ENCODE measurements at places on chromosomes 5 and 9. TPM values are rescaled to one million over a fixed set of nuclear protein-coding genes. Genes with fewer than 3 reads are reported as not detected.

GRCh38 chr5:93281980-93282772 is 298.8 kb downstream of the NR2F1-AS1 start:
- DNase-seq = no peak

DNA sequence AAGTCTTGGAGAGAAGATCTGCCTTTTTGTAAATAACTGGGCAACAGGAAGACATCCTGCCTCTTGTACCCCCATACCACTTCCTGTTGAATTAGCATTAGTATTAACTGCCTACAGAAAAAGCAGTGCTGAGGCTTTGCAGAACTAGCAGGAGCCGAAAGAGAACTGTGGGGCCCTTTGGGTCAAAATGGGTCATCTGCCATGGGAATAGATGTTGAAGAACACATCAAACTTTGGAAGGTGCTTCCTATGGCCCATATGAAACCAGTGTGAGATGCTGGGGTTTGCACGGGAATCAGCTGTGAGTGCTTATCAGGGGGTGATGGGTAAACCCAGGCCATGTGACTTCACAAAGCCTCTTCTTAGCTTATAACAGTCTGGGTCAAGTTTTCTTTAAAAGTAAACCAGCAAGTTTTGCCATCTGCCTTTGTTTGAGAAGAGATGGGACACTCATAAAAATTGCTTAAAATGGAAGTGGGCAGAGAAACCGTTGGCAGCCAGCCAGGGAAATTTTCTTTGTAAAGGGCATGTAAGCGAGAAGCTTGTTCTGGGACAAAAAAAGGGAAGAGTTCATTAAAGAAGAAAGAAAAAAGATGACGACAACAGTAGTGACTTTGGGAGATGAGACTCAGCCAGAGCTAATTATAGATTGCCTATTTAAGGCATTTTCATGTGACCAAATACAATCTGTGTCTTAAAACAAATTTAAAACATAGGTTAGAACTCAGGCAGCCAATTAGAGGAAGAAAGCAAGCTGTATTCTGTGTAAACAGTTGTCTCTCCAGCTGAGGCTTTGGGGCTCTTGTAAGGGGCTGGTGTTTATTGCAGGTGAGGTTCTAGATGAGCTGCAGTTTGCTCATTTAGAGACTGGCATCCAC is 4.4 kb downstream of the SLC25A25 start:
- DNase-seq = peak; percentile 58

GRCh38 chr9:135975834-135976233 is 14.7 kb upstream of the UBAC1 start:
- DNase-seq = no peak

DNA sequence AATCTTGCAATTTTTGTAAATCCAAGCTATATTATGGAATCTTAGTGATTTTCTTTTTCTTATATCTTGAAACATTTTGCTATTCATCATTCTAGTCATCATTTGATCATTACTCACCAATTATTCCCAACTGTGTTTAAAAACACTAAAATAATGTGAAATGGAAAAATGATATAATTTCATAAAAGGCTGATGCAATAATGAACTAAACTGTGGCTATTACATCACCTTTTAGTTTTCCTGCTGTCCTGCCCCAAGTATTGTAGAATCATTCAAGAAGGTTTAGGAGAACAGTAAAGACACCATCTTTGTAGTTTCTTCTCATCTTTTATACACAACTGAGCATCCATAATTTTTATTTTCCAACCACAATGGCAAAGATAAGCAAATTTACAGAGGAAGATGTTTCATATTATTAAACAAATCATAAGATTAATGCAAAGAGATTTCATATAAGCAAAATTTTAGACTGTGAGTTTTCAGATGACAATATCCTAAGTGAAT is 431.0 kb upstream of the SLC30A5 start:
- DNase-seq = no peak

DNA sequence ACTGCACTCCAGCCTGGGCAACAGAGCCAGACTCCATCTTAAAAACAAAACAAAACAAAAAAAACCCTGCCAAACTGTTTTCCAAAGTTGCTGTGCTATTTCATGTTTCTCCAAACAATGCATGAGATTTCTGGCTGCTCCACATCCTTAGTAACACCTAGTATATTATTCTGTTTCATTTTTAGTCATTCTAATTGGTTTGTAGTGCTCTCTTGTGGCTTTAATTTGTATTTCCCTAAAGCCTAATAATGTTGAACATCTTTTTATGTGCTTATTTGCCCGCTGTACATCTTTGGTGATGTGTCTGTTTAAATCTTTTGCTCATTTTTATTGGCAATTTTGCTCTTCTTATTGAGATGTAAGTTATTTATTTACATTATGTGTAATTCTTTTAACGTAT is 18.4 kb upstream of the TTC1 start:
- DNase-seq = no peak

DNA sequence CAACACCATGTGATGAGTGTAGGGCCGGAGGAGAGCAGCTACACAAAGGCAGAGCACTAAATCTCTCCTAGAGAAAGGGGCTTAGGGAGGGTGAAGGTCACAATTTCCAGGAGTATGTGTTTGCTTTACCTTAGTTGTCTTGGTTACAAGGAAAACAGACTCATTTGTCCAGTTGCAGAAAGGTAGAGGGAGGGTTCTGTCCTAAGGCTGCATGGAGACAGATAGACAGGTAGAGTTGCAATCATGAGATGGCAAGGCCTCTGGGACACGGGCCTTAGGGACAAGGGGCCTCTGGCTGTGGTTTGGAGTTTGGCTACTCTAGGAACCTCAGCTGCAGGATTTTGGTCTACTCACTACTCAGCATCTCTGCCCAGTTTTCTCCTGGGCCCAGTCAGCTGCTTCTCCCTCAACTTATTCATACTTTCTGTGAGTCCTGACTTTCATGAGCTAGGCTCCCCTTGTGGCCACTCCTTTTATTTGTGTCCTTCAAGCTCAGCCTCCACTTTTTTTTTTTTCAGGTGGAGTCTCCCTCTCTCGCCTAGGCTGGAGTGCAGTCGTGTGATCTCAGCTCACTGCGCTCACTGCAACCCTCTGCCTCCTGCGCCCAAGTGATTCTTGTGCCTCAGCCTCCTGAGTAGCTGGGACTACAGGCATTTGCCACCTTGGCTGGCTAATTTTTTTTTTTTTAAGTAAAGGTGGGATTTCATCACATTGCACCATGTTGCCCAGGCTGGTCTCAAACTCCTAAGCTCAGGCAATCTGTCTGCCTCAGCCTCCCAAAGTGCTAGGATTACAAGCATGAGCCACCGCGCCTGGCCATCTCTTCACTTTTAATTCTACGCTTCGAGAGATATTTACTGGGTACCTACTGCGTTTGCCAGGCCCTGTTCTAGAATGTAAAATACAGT is 76.6 kb downstream of the PTPDC1 start:
- DNase-seq = no peak

DNA sequence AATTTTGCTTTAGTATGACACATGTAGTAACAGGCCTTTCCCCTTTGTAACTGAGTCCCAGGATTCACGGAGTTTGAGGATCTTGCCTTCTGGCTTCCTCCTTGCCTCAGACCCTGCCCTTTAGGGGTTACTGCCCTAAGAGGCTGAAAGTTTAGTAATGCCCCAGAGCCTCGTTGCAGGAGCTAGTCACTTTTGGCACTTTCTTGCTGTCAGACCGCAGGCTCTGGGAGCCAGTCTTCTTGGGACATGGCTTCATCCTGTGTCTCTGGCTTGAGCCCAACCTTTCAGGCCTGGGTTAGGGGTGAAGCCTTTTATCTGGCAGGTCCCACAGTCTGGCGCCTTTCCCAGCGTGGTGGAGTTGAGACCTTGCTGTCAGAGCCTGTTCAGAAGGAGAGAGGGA is 185.6 kb upstream of the DMRT1 start:
- DNase-seq = no peak

DNA sequence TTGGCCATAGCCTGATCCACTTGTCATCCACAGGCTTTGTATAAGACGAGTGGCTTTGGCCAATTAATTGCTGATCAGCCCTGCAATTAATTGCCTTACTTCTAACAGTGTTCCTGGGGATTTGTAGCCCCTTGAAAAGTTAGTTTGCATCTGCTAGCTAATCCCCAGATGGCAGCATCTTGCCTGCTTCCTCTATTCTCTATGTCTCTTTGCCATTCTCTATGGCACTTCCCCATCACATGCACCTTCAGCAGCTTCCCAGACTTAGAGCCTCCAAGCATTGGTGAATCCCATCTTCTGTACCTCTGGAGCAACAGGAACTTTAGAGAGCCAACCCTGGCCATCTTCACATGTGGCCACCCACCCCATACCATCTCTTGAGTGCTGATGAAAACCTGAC is 197.0 kb upstream of the DMAC1 start:
- no peak for DNase-seq

GRCh38 chr5:180642779-180643178 is 6.6 kb downstream of the FLT4 start:
- no peak for DNase-seq

- no peak for DNase-seq
These were observed 22.0 kb upstream of the TGFBI start for GRCh38 chr5:136006761-136007251.

DNA sequence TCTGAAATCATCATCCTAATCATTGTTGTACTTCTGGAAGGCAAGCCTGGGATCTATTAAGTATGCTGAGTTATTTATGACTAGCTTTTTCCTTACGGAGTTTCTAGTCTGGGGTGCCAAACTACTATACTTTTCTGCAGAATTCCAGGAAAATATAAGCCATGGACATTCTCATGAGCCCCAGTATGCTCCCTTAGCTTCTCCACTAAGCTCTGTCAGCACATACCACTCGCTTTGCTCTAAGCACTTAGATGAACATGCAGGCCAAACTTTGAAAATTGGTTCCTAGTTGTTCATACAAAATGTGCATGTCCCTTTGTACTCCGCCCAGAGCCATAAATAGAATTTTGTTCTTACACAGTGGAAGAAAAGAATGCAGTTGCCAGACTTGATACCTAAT is 284.6 kb downstream of the ARRDC3 start:
- DNase-seq = no peak

DNA sequence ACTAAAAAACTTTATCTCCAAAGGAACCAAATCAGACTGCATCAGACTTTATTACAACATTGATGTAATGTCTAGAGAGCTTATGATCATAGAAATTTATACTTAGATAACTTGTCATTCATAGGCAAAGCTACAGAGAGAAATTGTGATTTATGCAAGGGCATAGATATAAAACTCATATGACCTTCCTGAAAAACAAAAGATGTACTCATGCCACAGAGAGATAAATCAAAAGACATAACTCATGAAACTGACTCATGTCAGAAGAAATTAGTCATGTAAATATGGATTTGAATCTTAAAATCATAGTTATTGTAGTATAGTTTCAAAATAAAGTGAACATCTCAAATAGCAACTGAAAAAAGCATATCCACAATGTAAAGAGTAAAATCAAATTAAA is 186.2 kb downstream of the GABBR2 start:
- DNase-seq = no peak

DNA sequence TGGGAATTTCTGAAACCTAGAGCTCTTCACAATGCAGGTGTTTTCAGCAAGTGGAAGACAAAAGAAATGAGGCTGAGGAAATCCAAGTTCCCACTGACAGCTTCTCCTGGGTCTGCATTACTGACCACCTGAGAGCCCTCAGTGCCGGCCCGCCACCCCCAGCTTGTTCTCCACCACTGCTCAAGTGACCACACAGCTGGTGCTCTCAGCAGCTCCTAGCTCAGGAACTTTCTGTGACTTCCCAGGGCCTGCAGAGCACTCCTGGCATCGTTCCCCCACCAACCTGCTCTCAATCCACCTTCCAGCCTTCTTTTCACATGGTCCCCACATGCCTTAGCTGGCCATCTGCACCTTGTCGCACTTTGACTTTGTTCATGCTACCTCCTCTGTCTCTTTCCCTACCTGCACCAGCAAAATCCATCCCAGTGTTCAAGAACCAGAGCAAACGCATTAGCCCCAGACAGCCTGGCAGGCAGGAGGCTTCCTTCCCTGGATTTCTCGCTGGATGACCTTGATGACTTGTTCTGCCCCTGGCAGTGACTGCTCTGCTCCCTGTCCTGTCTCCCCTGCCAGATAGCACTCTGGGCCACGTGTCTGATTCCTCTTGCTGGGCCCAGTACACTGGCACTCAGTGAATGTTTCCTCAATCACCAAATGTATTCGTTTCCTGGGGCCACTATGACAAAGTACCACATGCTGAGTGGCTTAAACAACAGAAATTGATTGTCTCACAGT is 35.1 kb upstream of the NANS start:
- DNase-seq = no peak

DNA sequence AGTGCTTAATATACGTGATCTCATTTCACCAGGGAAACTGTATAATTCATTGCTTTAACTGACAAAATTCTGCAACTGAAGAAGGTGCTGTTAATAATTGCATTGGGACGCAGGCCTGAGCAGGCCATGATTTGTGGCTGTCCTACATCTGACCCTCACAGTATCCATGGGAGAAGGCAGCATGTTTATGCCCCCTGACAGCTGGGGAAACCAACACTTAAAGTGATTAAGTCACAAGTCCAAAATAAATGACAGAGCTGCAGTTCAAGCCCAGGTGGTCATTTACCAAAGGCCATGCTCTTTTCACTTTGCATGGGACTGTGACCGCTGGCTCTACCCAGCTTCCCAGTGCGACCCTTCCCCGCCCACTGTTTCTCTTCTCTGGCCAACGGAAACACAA is 30.5 kb upstream of the KCNMB1 start:
- DNase-seq = no peak

DNA sequence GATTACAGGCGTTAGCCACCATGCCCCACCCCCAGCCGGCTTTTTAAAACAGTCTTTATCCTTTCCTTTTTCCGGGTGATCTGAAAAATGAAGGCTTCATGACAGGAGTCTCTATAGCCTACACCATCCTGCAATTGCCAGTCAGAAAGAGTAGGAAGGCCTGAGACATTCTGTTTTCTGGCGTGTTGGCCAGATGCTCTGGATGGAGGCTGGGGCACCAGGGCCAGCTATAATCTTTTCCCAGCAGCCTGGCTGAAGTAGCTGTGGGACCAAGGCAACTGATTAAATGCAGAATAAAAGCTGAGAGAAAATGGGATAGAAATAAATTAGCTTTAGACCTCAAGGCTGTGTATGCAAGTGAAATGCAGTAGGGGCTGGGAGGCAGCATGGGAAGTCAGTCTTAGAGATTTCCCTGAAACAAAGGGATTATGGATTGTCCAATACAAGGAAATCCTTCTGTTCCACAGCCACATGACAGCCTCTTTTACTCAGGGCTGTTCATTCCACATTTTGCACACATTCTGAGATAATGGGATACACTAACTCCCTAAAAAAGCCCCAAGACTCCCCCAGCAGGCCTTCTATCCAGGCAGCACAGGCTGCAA is 116.0 kb upstream of the LRRTM2 start:
- no peak for DNase-seq

- DNase-seq = peak; percentile 7
These were observed 48.4 kb downstream of the GPR21 start for GRCh38 chr9:123081824-123082223.

The LCN12 gene
- total RNA-seq = 1.4 TPM

The TMED7 gene
- total RNA-seq = 46.9 TPM

The PCDHB3 gene
- not detected for total RNA-seq

The ZNF454 gene
- total RNA-seq = 0.21 TPM

The IL13 gene
- 8.0 TPM for total RNA-seq

The SMIM33 gene
- total RNA-seq = 0.22 TPM

The EGR1 gene
- 105 TPM for total RNA-seq

The IL5 gene
- 1.3 TPM for total RNA-seq

The SPINK6 gene
- total RNA-seq = not detected

Measured in activated T-cell treated with anti-CD3 and anti-CD28 coated beads, Interleukin-2, amount 50 U/mL, for 72 hours (primary cell).